ENCODE measurements at places on chromosomes 4 and X.

- DNase-seq, result no peak
These were observed 152.4 kb downstream of the TSPAN5 start for GRCh38 chr4:98505992-98506391.

DNA sequence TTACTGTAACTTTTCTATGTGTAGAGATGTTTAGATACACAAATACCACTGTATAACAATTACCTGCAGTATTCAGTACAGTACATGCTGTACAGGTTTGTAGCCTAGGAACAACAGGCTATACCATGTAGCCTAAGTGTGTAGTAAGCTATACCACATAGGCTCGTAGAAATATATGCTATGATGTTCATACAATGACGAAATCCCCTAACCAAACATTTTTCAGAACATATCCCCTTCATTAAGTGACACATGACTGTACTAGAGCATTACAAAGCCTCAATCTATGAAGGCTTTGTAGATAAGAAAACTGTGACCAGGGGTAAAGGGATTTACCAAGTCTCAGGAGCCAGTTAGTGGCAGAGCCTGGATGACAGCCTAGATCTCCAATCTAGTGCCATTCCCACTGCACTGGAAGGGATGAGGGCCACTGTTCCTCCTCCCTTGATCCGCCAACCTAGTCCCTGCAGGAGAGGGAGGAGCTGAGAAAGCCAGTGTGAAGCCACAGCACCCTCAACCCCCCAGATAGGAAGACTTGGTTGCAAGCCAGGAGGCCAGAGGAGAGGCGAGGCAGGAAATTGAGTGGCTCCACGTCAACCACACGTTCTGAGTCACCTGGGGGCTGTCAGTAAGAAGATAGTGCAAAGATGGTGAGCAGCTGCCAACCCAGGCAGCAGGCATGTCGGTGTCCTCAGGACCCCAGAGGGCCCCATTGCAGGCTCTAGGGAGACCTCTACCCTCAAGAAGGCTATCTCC is 227.7 kb downstream of the BCOR start:
- DNase-seq, result peak; percentile 62

DNA sequence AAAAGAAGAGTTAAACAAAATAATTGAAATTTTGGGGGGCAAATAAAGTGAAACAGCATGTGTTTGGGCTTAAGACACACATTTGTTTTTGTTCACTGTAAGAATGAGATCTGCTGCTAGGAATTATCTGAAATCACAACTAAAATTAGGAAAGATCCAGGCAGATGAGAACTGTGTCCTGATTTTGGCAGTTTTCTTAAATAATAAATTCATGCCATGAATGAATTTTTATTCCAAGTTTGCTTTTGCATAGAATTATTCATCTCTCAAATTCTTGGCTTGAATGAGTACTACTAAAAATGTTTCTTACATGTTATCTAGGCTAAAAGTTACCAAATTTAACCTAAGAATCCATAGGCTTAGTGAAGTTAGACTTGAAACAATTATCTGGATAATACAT is 321.7 kb downstream of the ANK2 start:
- no peak for DNase-seq

DNA sequence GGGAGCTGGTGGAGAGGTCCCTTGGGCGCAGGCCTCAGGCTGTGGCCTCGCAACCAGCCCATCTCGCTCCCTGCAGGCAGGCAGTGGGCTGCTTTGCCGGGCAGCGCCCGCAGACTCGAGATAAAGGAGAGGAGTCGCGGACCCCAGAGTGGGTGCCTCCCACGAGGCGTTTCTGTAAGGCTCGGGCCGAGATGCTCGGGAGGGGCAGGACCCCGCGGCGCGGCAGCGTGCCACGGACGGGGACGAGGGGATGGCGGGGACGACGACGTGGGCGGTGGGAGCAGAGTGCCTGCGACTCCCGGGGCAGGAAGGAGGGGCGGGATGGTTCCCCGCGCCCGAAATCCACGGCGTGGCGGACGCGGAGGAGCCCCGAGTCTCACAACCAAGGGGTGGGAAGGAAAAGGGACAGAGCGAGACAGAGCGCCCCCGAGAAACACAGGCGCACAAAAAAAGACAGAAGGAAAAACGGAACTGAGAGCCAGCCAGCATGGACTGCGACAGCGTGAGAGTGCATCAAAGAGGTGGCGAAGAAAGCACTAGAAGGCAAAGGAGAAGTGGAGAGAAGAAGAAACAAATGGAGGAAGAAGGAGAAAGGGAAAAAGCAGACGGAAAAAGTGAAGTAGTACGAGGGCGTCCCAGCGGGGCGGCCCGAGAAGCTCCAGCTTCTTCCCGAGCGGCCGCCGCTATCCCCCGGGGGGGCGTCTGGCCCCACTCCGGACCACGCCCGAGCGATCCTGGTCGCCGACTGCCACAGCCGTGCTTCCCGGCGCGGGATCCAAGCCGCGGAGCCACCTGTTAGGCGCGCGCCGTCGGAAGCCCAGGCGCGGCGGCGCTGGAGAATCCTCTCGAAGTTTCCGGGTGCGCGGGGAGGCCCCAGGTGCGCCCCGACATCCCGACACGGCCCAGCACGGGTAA is 1.5 kb downstream of the BEND4 start:
- no peak for DNase-seq

DNA sequence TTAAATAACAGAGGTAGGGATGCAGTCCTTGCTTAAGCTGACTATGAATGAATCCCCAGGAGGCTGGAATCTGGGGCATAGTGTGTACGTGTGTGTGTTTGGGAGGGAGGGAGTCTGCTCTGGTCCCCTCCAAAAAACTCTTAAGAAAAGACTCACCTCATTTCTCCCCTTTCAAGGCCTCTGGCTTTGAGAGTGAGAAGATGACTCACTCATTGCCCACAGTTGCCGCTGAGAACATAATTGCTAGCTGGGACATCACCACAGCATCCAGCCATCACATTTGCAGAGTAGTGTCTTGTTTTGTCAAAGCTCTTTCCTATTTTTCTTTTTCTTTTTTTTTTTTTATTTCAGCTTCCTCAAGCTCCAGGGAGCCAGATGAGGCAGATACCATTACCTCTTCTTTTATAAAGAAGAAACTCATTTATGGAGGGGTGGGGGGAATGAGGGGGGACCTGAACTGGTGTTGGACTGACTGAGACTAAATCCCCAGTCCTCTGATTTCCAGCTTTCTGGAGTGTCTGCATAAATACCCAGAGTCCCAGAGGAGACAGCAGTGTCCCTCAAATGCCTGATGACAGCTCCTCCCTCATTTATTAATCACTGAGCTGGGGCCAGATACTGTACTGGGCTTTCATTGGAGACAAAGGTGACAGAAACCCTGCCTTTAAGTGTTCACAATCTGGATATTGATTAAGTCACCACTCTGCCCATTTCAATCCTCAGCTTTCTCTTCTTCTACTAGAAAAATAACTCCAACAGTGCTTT is 61.9 kb upstream of the LAS1L start:
- peak; percentile 66 for DNase-seq

DNA sequence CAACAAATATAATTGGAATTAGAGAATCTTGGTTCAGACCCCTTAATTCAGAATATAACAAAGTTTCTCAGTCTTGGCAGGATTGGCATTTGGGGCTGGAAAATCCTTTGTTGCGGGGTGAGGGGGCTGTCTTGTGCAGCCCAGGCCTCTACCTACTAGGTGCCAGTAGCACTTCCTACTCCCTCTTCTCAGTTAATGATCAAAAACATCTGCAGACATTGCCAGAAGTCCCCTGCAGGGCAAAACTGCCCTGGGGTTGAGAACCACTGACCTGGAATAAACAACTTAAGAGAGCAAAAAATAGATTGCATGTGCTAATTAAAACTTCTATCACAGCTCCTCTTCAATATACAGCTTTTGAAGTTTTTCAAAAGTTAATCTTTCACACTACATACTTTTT is 36.7 kb upstream of the CXorf38 start:
- no peak for DNase-seq

DNA sequence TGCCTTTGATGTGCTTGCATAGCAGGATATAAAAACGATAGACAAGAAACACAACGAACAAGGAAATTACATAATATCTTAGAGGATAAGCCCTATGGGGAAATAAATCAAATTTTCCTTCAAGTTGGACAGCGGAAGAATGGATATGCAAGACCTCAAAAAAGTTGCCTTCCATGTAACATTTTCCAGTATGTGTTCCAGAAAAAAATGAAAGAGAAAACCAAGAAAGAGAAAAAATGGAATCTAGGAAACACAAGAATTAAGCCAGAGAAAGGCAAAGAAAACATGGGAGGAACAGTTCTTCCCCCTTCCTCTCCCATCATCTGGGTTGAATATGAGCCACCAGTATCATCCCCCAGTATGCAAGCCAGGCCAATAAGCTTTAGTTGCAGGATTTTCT is 34.6 kb upstream of the MID1 start:
- DNase-seq, result no peak

- no peak for DNase-seq
These were observed 401.3 kb upstream of the BOD1L1 start for GRCh38 chr4:14028862-14029261.

DNA sequence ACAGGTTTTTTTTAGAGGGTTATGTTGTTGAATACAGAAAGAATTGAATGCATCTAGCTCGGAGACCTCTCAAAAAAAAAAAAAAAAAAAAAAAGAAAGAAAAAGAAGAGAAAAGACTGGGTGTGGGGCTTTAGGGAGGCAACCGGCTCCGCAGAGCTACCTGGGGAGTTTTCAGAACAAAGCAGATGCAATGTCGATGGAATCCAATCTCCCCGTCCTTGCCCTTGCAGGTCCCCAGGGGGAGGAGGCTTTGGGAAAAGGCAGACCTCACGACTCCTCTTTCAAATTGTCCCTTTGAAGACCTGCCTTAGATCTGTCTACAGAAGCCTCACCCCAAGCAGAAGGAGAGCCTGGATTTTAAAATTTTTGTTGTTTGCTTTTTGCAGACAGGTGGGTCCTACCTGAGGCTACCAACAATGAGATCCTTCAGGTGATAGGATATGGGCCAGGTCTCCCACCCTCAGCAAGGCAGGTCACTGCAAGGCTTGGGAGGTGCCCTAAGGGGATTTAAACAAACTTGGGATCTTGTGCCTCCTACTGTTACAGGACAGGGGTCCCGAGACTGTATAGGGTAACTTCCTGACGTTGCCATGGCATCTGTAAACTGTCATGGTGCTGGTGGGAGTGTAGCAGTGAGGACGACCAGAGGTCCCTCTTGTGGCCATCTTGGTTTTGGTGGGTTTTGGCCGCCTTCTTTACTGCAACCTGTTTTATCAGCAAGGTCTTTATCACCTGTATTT is 75.2 kb upstream of the PRKX start:
- DNase-seq, result no peak

DNA sequence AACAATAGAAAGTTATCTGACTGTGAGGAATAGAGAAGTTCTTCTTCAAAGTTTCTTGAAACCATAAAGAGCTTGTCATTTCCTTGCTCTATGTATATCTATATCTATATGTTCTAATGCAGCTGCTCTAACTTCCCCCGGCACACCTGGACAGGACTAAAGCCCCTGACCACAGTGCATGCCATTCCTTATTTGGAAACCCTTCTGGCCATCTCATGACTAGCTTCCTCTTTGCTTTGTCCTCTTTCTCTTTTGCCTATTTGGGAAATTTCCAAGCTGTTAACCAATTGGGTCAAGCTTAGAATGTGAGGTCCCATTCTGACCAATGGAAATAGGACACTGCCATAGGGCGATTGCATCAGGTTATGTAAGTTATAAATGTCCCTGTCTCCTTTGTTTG is 1481.1 kb downstream of the STIM2 start:
- no peak for DNase-seq
